ENCODE measurements at places on chromosomes 11 and 22.

- DNase-seq = no peak
Observed at GRCh38 chr11:117941976-117942654, 12.9 kb upstream of the TMPRSS13 start.

DNA sequence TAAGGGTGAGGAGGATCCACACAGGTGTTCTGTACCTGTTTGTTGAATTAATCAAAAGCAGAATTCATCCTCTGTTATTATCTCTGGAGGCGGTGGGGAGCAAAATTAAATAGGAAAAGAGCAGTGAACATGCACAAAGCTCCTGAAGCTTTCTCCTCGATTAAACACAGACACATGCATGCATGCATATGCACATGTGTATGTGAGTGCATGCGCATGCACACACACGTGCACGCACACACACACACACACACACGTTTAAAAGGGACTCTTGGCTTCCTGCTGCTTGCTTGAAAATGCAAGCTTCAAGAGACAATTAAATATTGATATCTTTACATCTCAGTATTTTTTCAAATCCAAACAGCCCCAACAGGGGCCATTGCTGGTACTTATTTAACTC lies 462.1 kb downstream of the BUD13 start:
- DNase-seq = no peak

GRCh38 chr11:116175707-116176106 lies 597.1 kb downstream of the BUD13 start:
- no peak for DNase-seq

GRCh38 chr11:106447631-106448191 lies 370.2 kb downstream of the AASDHPPT start:
- DNase-seq = no peak
